ENCODE measurements at places on chromosomes 1 and 21.
A peak's percentile ranks its signal among the peaks of the same experiment; 100 is the strongest.

DNA sequence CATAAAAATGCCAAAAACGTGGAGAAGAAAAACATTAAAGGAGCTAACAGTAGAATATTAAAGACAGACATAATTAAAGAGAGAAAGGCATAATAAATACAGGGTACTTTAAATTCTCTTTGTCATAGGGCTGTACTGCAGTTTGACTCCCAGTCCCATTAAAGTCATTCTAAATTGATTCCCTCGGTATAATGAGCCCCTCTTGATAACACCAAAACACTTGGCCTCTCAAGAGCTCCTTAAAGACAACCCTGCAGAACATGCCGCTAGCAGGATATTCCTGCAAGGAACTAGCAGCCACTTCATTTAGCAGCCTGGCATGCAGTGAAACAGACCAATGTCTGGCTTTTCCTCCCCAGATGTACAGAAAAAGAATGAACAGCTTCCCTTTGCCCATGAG lies 273.8 kb upstream of the ESRRG start:
- DNase-seq = no peak

DNA sequence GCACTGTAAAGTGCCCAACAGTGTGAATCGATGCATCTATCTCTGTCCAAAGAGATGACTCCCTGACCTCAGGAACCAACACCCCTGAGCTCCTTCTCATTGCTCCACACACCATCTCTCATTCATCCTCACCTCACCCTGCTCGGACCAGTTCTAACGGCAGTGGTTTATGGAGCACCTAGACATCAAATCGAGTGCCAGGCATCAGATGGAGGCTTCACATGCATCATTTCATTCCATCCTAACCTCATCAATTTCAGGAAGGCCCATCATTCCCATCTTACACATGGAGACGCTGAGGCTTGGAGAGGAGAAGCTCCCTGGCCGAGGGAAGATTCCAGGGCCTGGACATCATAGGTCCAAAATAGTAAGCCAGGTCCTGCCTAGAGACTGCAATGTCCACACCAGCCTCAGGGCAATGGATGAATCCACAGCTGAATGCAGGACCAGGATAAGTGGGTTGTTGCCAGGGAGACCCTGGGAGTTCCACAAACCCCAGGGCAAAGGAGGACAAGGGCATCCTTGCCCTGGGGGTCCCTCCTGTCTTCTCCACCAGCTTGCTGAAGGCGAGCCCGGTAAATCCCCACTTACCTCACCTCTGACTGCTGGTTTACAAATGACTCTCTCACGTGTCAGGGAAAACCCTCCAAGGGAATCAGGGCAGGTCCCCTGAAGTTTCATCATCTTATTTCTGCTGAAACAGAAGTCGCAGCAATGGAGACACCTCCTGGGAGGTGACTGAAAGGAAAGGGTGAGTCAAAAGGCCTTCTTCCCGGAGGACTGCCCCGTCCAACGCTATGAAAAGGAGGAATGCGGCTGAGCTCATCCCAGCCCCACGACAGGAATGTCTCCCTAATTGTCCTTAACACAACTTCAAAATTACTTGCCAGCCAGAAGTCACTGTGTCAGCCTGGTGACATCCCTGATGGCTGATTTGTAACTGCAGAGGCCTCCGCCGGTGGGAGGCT lies 9.0 kb upstream of the IFFO2 start:
- no peak for DNase-seq

- DNase-seq = no peak
Observed at GRCh38 chr1:26890467-26890796, 349 bp upstream of the GPN2 start.

- DNase-seq = no peak
Observed at GRCh38 chr1:46278807-46279206, 24.6 kb downstream of the LRRC41 start.

DNA sequence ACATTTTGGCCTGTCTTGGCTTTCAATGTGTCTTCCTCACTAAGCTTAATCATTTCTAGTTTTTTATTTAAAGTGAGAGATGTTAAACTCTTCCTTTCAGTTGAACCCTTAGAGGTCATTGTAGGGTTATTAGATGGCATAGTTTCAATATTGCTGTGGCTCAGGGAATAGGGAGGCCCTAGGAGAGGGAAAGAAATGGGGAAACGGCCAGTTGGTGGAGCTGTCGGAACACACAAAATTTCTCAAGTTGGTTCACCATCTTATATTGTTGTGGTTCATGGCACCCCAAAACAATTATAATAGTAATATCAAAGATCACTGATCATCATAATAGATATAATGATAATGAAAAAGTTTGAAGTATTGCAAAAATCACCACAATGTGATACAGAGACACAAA lies 31.4 kb upstream of the KAZN start:
- DNase-seq = no peak

DNA sequence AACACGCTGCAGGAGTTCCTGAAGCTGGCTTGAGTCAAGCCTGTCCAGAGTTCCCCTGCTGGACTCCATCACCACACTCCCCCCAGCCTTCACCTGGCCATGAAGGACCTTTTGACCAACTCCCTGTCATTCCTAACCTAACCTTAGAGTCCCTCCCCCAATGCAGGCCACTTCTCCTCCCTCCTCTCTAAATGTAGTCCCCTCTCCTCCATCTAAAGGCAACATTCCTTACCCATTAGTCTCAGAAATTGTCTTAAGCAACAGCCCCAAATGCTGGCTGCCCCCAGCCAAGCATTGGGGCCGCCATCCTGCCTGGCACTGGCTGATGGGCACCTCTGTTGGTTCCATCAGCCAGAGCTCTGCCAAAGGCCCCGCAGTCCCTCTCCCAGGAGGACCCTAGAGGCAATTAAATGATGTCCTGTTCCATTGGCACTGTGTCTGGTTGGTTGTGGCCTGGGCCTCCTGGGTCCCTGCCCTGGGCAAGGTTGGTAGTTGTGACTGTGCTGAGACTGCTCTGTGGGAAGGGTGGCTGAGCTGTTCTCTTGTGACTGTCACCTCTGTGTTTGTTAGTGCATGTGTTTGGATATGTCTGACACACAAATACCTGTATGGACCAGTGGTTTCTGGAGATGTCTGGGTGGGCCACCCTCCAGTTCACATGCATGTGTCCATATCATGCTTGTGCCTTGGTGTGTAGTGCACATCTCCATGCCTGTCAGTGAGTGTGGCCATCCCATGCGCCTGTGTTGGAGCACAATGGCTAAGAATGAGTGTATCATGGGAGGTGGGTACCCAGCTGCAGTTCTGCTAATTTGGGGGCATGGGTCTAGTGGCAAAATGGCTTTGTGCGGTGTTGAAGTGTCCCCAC lies 1.4 kb downstream of the SH3BGRL3 start:
- DNase-seq = no peak

- DNase-seq = no peak
Observed at GRCh38 chr1:204846546-204846945, 24.1 kb upstream of the NFASC start.

- peak; percentile 68 for DNase-seq
Observed at GRCh38 chr1:221845650-221846371, 103.9 kb upstream of the DUSP10 start.

DNA sequence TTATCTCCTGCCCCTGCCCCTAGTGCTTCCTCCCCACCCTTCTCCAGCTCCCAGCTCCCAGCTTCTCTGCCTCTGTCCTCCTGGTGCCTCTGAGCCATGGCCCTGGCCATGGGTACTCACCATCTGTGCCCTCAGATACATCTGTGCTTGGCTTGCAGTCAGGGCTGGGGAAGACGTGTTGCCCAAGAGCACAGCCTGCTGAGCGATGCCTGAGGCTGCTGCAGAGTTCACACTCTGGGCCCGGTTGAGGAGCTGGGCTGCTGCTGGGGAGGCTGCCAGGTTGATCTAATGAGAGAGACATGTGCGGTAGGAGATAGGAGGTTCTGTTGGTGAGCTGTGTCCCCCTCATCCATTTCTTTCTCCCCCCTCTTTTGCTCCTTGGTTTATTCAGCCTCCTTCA lies 49.4 kb upstream of the A3GALT2 start:
- no peak for DNase-seq

- no peak for DNase-seq
Observed at GRCh38 chr1:89361681-89362080, 2.2 kb upstream of the GBP6 start.

GRCh38 chr1:92817137-92817697 lies 14.6 kb upstream of the RPL5 start:
- no peak for DNase-seq

GRCh38 chr1:208264469-208265121 lies 20.4 kb upstream of the PLXNA2 start:
- DNase-seq = no peak

- no peak for DNase-seq
Observed at GRCh38 chr1:231836227-231836893, 209.8 kb downstream of the DISC1 start.

DNA sequence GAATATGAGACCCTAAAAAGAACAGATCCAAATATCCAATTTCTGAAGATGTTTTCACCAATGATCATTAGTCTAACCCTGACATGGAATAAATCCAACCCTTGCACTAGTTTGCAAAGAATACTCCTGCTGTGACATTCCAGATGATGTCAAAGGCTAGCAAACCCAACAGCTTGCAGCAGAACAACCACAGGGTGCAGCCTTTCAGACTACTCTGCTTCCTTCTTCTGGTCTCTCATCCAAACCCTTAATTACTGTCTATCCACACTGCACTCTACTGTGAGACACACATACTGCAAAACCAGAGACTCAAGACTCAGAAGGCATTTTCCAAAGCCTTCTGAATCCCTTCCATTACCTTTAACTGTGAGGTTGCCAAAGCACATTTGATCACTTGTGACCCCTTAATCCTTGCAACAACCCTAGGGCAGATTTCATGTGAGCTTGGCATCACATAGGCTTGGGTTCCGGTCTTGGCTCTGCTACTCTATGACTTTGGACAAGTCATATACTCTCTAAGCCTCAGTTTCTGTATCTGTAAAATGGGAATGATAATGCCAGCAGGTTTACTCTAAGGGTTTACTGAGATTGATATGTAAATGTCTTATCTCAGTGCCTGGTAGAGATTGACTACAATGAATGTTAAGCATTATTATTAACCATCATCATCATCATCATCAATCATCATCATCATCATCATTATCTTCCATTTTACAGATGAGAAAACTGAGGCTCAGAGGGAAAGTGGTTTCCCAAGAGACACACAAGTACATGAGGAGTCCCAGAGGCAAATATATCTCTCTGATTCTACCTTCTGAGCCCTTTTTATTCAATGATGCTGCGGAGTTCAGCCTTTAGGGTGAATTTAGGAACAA lies 94.5 kb downstream of the SYF2 start:
- DNase-seq = no peak

GRCh38 chr1:21012937-21013336 lies 163.8 kb downstream of the EIF4G3 start:
- no peak for DNase-seq

Data from brain microvascular endothelial cell (primary cell).